ENCODE measurements at places on chromosomes 7 and 10.
A peak's percentile ranks its signal among the peaks of the same experiment; 100 is the strongest.

GRCh38 chr10:80323311-80323710 is 33.2 kb downstream of the DYDC1 start:
- no peak for DNase-seq

DNA sequence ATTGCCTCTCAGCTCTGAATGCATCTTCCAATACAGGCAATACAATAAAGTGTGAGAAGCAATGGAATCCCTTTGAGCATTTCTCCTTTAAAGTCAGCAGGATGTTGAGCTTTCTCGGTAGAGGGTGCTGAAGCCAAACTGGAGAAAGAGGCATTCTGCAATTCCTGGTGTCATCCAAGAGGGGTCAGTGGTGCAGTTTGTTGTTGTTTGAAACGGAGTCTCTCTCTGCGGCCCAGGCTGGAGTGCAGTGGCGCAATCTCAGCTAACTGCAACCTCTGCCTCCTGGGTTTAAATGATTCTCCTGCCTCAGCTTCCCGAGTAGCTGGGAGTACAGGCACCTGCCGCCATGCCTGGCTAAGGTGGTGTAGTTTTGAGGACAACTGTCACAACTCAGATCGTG is 486.5 kb downstream of the CALN1 start:
- no peak for DNase-seq

DNA sequence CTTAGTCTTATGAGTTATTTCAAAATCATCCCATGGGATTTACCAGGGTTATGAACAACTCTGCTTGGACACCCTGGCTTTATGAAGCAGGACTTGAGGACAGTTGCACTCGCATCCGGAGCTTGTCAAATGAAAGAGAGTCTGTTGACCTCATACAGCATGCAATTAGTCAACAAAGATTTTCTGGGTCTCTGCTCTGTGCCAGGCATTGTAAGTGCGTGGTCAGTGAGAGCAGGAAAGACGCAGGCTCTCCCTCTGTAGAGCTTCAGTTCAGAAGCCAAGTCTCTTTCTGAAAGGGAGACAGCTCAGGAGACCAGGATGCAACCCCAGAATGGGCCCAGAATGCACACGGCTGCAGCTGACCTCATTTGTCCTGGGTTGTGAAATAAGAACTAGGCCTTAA is 45.5 kb upstream of the DMBT1 start:
- DNase-seq, result peak; percentile 1

- no peak for DNase-seq
These were observed 38.0 kb downstream of the MEOX2 start for GRCh38 chr7:15648461-15648961.

GRCh38 chr7:141181812-141182211 is 107.9 kb downstream of the TMEM178B start:
- no peak for DNase-seq

GRCh38 chr10:126536148-126536547 is 134.3 kb downstream of the C10orf90 start:
- no peak for DNase-seq

DNA sequence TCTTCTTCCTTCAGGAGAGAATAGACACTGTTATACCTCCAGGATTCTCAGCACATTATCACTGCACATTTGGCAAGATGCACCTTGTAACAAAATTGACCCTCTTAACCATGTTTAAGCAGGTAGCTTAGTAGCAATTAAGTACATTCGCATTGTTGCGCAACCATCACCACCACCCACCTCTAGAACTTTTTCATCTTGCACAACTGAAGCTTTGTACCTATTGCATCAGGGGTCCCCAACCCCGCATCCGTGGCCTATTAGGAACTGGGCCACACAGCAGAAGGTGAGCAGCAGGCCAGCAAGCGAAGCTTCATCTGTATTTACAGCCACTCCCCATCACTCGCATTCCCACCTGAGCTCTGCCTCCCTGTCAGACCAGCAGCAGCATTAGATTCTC is 29.9 kb upstream of the SMURF1 start:
- DNase-seq, result no peak

- DNase-seq, result no peak
These were observed 23.3 kb downstream of the AQP1 start for GRCh38 chr7:30934732-30935568.

DNA sequence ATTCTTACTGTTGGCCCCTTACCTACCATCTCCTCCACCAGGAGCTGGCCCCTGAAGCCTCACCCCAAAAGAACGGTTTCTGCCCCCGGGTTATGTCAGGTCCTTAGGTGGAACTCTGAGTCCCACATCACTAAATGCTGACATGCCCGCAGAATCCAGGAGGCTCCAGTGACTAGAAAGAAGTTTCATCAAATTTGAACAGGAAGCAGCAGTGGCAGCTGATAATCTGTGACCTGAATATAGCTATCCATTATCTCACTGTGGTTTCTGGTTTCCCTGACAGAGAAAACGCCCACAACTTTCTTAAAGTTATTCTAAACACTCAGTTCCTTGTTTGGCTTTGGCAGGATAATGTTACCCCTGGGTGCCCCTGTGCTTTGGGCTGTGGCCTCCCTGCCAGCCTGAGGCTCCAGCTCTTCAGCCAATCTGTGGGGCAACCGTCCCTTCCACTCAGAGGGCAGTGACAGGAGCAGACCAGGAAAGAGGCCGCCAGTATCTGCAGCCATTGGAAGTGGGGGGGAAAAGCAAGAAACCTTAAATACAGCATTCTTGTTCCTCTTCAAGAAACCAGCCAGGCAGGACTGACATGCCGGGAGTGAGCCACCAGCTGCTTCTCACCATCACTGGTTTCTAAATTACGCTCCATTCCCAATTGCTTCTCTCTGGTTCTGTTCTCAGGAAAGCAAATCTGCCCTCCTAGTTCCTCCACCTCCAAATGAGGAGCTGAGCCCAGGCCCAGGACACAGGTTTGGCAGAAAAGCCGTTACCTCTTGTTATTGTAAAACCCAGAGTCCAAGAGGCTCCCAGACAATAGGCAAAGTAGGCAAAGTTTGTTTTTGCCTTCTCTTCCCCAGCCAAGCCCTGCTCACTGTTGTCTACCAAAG is 41.2 kb upstream of the VCL start:
- DNase-seq, result peak; percentile 98

DNA sequence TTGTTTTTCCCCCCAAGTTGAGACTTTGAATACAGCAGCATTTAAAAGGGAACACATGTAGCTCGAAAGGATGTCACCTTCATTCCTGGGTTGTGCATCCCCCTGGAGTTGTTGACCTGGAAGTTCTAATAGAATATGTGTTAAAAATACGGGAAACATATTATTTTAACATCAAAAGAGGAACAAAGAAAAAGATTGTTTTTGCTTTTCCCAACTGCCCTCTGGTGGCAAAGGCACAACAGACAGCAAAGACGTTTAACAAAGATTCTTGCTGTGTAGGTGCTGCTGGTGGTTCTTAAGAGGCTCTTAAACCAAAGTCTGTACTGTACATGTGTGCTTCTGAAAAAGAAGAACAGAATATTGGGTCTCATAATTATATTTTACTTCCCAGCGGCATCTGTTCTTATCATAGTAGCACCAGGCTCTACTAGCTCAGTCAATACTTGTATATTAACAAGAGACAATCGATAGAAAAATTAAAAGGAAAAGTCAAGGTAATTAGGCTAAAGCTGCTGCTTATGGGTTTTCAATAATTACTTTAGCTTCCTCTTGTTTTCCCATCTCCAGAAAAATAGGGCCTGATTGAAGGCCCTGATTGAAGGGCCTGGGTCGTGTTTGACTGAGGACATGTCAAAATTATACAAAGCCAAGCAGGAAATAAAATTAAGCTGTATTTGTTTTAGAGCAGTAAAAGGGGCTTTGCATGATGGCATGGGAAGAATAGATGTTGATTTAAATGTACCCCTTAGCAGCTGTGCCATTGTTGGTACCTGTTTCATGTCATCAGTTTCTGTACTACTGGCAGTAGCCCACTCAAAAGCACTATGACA is 384.2 kb upstream of the LRGUK start:
- peak; percentile 35 for DNase-seq

GRCh38 chr7:102253973-102254370 is 32.7 kb upstream of the SH2B2 start:
- no peak for DNase-seq

DNA sequence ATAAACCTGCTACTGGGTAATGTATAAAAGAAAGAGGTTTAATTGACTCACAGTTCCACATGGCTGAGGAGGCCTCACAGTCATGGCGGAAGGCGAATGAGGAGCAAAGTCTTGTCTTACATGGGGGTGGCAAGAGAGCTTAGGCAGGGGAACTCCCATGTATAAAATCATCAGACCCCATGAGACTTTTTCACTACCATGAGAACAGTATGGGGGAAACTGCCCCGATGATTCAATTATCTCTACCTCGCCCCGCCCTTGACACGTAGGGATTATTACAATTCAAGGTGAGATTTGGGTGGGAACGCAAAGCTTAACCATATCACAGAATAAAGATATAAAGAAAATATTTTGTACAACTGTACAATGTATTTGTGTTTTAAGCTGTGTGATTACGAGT is 39.4 kb upstream of the PLCE1 start:
- no peak for DNase-seq

- DNase-seq, result peak; percentile 29
These were observed 149.8 kb downstream of the XPNPEP1 start for GRCh38 chr10:109773288-109774120.

DNA sequence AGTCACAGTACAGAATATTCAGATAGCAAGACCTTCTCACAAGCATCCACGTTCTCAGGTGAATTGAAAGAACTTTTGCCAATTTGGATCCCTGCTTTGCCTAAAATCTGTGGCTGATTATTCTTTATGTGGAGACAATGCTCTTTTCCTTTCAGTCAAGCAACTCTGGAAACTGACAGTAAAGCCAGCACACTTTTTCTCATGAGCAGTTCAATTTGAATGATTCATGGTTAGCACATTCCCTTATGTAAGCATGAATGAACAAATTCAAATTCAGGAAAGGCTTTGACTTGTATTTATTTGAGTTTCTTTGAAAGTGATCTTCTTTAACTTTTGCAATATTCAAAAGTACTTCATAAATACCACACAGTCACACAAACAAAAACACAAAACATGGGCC is 57.6 kb downstream of the MEOX2 start:
- DNase-seq, result no peak

DNA sequence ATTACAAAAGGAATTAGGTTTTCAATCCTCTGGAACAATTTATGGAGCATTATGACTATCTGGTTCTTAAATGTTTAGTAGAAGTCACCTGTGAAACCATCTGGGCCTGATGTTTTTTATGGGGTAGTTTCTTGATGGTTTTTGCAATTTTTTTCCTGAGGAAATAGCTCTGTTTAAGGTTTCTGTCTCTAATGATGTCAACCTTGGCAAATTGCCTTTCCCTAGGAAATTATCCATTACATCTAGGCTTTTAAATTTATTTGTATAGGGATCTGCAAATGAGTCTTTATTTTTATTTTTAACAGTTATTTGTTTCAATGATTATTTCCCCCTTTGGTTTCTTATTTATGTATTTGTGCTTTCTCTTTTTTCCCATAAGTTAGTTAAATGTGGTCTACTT is 222.8 kb downstream of the GALNT17 start:
- DNase-seq, result no peak

GRCh38 chr10:33387720-33388119 is 53.3 kb upstream of the NRP1 start:
- DNase-seq, result no peak

- DNase-seq, result no peak
These were observed 145.9 kb downstream of the ARID5B start for GRCh38 chr10:62047228-62047892.

DNA sequence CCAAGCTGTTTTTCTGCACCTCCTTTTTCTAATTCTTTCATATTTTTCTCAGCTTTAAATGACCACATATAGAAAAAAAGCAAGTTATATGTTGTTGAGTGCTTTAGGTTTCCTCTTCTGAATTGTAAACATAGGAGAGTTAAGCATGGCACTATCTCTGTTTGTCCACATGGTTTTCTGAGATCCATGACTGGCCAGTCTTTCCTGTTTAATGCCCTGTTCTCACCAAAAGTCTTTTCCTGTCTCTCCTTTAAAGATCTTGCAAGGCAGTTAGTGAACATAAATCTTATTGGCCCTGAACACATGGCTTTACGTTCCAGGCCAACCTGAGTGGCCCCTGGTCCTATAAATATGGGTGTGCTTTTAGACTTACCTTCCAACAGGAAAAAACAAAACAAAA is 19.4 kb downstream of the TRPV5 start:
- no peak for DNase-seq

DNA sequence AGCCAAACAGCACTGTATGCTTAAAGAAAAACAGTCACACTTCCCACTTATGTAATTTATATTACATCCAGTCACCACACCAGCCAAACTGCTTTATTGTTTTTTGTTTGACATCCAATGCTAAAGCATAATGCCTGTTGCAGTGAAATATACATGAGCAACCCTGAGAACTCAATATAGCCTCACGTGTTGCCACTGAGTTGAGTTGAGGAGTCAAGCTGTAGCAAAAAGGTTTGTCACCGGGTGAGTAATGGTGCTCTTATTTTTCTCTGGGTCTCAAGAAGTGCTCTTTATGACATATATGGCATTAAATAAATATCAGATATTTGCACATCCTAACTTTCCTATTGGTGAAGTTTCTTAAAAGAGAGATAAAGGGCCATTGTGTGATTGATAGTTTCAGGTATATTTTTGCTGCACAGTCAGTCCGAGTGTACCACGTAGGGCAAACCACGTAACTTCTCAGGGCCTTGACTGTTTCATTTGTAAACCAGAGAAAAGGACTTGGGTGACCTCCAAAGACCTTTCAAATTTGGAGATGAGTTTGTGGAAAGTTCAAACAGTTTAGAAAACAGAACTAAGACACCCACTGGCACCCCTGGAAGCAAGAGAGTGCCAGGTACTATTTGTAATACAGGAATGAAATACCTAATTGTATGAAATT is 168.5 kb downstream of the CFTR start:
- no peak for DNase-seq

DNA sequence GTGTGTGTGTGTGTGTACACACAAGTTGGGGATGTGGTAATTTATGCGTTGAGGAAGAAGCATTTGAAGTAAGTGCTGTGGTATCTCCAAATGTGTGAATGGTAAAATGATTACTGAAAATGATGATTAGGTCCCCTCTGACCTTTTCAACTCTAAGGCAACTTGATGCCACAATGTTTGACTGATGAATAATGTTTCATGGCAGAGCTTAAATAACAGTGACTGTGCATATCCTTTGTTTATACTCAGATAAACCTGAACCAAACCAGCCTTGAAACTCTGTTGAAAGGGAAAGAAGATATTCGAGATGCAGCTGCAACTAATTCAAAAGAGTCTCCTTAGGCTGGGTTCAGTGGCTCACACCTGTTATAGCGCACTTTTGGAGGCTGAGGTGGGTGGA is 64.8 kb upstream of the YAE1 start:
- DNase-seq, result no peak

- DNase-seq, result no peak
These were observed 46.1 kb downstream of the MAGI2 start for GRCh38 chr7:79407351-79407750.

GRCh38 chr7:2838873-2839578 is 5.1 kb downstream of the GNA12 start:
- DNase-seq, result peak; percentile 89

All from MV-4-11 (cell line).